ENCODE measurements at places on chromosomes 11 and 22. TPM values are rescaled to one million over a fixed set of nuclear protein-coding genes. Genes with fewer than 3 reads are reported as not detected.

The OR52I1 gene
- not detected for total RNA-seq

The HPX gene
- 0.67 TPM for total RNA-seq

The GSTT2B gene
- total RNA-seq: 8.8 TPM

The MAPK8IP1 gene
- total RNA-seq: 6.6 TPM

The GAS2L1 gene
- total RNA-seq: 27.2 TPM

The CARD18 gene
- total RNA-seq: not detected

The TRIM29 gene
- not detected for total RNA-seq

The MMP1 gene
- total RNA-seq: 4,071 TPM

The TMEM109 gene
- 104 TPM for total RNA-seq

The MEI1 gene
- total RNA-seq: 0.96 TPM

The HMOX1 gene
- 126 TPM for total RNA-seq

The MMP10 gene
- 87.9 TPM for total RNA-seq

The F2 gene
- not detected for total RNA-seq

The SYT9 gene
- total RNA-seq: 2.6 TPM

The DAGLA gene
- total RNA-seq: 5.0 TPM

The IL17REL gene
- under 0.01 TPM for total RNA-seq

The LRRC56 gene
- total RNA-seq: 1.3 TPM

The MPPED1 gene
- under 0.01 TPM for total RNA-seq

The TMEM135 gene
- total RNA-seq: 25.0 TPM

The DGCR6 gene
- 2.3 TPM for total RNA-seq

The TIGD3 gene
- 0.33 TPM for total RNA-seq

The OR8D4 gene
- total RNA-seq: not detected

The MLC1 gene
- total RNA-seq: not detected

The APOA5 gene
- total RNA-seq: not detected

The ENTHD1 gene
- not detected for total RNA-seq

The GLYATL1B gene
- not detected for total RNA-seq

The TRIM49D1 gene
- total RNA-seq: not detected

The KIRREL3 gene
- total RNA-seq: not detected

The MMP13 gene
- not detected for total RNA-seq

The RBMXL2 gene
- not detected for total RNA-seq

The RFPL2 gene
- not detected for total RNA-seq

The C22orf42 gene
- total RNA-seq: not detected

The C11orf91 gene
- total RNA-seq: 0.33 TPM

The MS4A3 gene
- total RNA-seq: not detected

The SLC6A5 gene
- total RNA-seq: not detected

The PIH1D2 gene
- total RNA-seq: 1.7 TPM

The RFPL1 gene
- total RNA-seq: not detected

The KBTBD3 gene
- total RNA-seq: 3.3 TPM

The TRPM5 gene
- total RNA-seq: not detected

The RIC8A gene
- 164 TPM for total RNA-seq

The HOATZ gene
- total RNA-seq: not detected

The GAB4 gene
- not detected for total RNA-seq

The CBX6 gene
- 49.2 TPM for total RNA-seq

The MRPL49 gene
- 58.6 TPM for total RNA-seq

The TEX54 gene
- total RNA-seq: 0.98 TPM

The DNAJB7 gene
- total RNA-seq: under 0.01 TPM

The ISX gene
- total RNA-seq: not detected

The B4GALNT4 gene
- total RNA-seq: 2.3 TPM

The ANO1 gene
- 0.19 TPM for total RNA-seq

The OR2AG1 gene
- not detected for total RNA-seq

All from vein endothelial cell (primary cell).